ENCODE measurements at places on chromosomes 12 and 14.

DNA sequence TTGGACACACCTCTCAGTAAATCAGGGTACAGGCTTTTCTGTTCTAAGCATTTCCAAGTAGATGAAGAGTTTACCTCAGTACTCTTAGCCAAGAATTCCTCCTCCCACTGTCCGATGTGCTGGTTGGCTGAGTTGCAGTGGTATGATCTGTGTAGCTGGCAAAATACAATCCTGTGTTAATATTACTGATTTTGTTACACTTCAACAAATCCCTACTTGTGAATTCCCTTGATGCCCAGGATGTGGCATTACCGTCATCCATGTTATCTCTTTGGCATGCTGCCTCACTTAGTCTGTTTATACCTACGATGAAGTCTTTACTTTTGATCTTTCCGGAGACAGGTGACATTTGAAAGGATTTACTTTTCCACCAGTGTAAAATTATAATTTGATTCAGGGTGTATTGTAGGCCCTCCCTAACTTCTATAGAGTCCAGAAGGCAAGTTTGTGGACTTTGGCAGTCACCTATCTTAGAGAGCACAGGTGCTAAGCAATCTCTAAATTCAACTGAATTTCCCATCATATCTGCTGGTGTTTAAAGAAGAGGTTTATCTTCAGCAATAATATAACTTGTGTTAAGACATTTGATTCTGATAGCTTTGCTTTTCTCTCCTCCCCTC lies 10.1 kb downstream of the CCDC196 start:
- DNase-seq = no peak

DNA sequence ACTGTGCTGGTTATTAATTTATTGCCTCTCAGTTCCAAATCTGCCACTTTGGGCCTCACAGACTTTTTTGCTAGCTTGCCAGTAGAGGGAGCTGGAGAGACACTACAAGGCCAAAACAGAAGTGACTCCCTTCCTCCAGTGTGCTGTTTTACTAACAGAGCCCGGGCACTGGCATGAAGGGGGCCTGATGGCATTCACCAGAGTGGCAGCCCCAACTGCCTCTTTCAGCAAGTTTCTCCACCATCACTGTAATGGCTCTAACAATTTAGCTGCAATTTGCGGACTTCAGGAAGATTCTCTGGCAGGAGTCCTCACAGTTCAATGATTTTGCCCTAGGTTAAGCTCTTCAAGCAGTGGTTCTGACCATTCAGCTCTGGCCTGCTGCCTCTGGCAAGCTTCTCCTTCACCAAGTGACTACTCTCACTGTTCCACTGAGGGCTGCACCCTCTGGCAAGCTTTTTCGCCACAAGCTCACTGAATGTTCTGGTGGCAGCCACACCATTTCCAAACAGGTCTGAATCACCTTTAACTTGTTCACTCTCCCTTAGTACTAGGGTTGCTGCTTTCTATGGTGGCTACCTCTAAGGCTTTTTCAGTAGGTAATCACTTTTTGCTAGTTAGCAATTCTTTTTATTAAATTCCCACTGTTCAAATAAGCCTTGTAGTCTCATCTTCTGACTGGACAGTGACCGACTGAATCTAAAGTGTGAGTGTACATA lies 104.9 kb downstream of the ZC3H14 start:
- DNase-seq = peak; percentile 58

- DNase-seq = no peak
Observed at GRCh38 chr12:47819138-47819895, 386 bp downstream of the HDAC7 start.

DNA sequence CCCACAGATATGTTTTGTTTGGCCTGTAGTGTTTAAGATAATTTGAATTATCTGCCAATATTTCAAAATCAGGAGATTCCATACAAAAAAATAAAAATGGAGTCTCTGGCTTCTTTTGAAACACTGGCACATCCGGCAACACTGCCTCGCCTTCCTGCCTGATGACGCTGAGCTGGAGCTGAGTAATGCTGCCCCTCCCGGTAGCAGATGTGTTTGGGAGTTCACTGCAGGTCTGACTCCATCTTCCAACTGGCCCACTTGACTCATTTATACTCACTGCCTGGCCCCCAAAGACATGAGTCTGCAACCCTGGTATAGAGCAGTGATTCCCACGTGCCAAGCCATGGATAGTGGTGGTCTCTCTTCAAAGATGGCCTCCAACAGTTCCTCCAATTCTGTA lies 7.4 kb downstream of the CIT start:
- peak; percentile 80 for DNase-seq

GRCh38 chr12:109928058-109928656 lies 28.1 kb downstream of the TCHP start:
- DNase-seq = no peak

- no peak for DNase-seq
Observed at GRCh38 chr12:24751181-24751580, 197.7 kb downstream of the BCAT1 start.

DNA sequence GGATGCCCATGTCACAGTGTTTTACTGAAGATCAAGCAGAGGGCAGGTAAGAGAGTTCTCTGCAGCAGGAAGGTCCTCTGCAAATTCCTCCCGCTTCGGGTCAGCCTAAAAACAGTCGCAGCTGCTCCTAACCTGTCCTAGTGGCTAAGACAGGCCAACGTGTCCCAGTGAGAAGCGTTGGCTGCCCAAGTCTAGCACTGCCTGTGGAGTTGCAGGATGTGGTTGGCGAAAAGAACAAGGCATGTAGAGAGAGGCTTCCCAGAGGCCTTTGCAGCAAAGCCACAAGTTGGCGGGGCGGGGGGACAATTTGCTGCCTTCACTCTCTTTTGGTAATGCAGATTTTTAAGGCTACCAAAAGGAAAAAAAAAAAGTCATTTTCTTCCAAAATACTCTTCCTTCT lies 340.1 kb downstream of the BCL11B start:
- no peak for DNase-seq

DNA sequence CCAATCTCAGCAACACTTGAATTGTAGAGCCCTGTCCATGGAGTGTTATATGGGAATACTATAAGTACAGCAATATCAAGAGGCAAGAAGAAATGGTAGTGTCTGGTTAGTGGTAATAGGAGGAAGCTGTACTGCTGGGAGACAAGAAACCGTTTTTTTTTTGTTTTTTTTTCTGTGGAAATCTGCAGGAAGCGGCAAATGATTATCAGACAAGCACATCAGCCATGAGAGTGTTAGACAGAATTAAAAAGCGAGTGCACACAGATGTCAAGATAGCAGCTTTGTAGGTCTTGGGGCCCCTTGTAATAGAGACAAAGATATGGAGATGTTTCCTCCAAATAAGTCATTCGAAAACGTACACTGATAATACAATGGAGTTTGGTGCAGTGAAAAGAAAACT lies 6.7 kb downstream of the TESPA1 start:
- no peak for DNase-seq

DNA sequence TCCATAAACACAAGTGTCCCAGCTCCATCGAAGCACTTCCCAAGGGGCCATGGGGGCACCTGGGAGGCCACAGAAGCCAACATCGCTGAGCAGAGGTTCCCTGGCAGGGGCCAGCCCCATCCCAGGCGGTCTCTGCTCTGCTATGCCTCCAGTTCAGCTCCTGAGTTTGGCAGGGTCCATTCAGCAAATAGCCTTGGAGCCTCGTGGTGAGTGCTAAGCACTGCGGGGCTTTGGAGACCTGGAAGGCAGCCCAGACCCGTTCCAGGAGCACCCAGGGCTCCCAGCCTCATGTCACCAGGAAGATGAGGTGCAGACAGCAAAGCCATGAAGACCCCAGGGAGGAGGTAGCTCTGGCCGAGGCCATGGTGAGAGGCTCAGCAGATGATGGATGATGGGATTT lies 109.5 kb downstream of the LGMN start:
- no peak for DNase-seq

- no peak for DNase-seq
Observed at GRCh38 chr14:95196826-95197545, 39.7 kb upstream of the DICER1 start.

GRCh38 chr12:6667559-6668210 lies 4.8 kb upstream of the ING4 start:
- peak; percentile 26 for DNase-seq

GRCh38 chr12:53094394-53094787 lies 3.1 kb upstream of the IGFBP6 start:
- DNase-seq = no peak

DNA sequence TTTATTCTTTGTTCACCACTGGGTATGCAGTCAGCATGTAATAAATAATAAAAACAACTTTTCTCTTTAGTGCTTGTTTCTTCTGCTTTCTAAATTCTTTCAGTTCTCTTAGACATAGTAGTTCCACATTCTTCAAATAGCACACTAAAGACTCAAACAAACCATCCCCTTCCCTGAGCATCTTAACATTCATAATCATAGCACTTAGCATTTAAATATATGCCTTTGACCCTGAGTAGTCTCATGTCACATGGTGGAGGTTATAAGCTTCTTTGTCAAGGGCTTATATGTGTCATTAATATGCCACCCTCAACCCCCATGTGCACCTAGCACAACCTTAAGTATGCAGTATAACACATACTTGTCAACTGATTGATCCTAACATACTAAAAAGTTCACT lies 212.7 kb downstream of the PHLDA1 start:
- no peak for DNase-seq

DNA sequence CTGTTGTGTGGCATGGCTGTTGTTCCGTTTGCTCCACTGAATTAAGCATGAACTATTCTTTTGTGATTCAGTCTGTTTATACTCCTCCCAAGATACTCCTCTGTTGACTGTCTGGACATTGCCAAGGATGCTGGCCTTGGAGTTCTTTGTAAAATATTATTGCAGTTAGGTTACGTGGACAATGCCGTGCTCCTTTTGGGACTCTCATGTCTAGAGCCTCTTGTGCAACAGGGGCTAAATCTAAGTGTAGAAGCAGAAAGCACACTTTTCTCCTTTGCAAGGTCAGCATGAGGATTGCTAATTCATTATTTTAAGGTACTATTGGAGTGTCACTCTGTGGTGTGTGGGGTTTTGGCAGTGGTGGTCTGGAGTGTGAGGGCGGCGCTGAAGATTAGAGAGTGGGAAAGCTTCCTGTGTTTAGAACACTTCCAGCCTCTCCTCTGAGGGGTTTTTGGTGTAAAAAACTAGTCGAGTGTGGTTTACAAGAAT lies 125.4 kb downstream of the SAMD4A start:
- no peak for DNase-seq

DNA sequence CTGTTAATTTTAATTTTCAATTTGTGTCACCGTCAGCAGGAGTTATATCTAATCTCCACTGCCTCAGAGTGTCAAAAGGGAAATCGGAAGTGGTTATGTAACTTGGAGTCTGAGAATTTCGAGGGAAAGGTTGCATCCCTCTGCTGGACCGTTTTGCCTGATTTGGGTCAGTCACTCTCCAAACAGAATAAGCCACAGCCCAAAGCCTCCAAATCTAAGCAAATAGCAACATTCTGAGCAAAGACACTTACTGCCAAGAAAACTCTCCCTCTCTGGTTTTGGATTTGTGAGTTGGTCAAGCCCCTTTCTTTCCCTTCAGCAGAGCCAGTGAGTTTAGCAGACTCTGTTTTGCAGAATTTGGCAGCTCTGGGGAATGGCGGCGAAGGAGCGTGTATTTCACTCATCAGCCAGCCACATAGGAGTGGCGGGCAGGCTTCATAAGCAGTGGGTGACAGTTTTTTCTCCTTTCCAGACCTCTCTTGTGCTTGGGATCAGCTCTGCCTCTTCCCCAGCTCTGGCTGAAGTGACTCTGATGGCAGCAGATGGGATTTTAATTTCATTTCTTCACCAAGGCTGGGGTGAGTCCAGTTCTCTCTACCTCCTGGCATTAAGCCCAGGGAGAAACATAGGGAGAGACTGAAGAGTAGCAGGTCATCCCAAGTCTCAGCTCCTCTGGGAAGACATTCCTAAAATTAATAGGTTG lies 218.7 kb upstream of the NOS1 start:
- DNase-seq = no peak

DNA sequence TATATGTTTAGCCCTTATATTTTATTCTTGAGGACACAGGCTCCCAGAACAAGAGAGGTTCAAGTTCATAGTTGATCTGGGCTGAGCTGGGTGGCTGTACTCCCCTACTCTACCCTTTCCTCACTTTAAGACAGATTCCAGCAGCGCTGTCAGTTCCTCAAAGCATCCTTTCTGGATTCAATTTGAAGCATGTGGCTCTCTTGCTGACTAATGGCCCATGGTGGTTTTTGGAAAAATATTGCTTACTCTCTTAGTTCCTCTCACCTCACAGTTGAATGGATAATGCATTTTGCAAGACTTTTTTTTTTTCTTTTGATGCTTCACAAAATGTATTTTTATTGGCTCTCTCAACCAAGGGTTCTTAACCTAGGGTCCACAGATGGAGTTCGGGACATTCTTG lies 4.1 kb downstream of the PELI2 start:
- DNase-seq = no peak

DNA sequence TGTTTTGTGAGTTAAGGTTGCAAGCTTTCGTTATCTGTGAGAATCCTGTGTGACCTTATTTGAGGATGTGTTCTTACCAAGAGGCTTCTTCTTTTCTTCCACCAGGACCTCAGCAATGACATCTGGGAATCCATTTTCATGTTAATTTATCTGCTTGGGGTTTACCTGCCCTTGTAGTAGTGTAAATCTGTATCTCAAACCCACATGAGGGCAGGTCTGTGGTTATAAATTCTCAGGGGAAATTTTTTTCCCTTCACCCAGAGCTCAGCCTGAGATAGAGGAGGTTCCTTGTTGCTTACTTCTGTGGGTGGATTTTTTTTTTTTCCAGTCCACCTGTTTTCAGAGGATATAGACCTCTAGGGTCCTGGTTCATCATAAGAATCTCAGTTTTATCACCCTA lies 70.8 kb downstream of the AKAP6 start:
- DNase-seq = no peak

DNA sequence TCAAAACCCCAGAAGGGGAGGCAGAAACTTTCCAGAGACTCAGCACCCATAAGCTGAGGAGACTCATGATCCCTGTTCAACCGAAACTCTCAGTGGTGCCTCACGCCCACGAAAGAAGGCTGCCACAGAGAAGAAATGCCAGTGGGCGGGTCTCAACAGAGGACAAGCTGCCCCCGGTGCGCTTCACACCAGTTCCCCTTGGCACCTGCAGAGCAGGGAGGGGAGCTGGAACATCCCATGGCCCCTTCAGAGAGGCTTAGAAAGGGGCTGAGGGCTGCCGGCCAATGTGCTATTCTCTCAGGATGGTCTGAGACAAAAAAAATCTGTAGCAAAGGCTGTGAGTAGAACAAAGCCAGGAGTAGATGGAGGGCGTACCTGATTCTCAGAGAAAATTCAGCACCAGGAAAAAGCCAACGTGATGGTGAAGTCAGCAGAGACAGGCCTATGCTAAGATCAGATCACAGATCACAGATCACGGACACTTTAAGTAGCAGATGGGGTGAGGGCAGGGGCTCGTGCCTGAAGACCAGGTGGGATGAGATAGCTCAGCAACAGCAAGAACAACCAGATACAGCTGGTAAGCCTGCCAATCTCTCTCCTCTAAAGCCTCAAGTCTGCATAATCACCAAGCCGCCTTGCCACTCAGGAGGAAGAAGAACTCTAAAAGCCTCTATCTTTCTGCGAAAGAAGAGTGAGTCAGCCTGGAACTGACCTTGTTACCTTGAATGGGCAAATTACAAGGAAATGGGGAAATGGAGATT lies 206.4 kb upstream of the GRIP1 start:
- DNase-seq = no peak

DNA sequence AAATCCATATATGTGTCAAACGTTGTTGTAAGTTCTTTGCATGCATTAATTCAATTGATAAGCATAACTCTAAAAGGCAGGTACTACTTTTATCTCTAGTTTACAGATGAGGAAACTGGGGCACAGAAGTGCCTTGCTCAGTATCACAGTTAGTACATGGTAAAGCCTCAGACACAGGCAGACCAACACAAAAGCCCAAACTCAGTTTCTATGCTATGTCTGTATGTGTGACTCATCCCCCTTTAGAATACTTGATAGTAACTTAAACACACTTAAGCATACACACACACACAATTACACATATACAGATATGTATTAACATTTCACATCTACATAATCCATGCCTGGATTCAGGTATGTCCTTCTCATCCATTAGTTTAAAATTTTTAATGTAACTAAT lies 88.0 kb downstream of the EPS8 start:
- DNase-seq = peak; percentile 6

Measured in RWPE1 (cell line).